Fibroblast of skin of abdomen (primary cell): ENCODE measurements at places on chromosomes 2 and 18.

- no peak for DNase-seq
These were observed 2.0 kb downstream of the ZNF638 start for GRCh38 chr2:71333619-71334018.

DNA sequence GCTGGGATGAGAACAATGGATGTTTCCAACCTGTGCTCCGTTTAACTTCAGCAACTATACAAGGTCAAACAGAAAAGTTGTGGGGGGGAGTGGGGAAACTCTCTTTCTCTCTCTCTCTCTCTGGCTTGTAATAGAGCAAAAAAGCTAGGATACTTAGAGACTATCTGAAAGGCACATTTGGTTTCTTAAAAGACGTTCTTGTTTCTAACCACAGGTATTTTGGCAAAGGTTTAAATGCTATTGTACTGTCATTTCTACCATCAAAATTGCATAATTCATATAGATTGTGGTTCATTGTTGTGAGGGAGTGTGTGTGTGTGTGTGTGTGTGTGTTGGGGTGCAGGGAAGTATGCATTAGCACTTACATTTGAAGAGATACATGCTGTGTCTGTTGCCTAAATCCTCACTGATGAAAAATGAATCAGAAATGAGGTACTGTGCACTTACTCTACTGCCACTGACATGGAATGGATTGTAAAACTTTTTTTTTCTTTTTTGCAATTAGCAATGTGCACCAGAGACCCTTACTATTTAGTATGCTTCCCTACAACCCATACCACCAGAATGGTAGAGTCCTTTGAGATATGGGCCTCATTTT is 841.0 kb upstream of the PIK3C3 start:
- peak; percentile 95 for DNase-seq

DNA sequence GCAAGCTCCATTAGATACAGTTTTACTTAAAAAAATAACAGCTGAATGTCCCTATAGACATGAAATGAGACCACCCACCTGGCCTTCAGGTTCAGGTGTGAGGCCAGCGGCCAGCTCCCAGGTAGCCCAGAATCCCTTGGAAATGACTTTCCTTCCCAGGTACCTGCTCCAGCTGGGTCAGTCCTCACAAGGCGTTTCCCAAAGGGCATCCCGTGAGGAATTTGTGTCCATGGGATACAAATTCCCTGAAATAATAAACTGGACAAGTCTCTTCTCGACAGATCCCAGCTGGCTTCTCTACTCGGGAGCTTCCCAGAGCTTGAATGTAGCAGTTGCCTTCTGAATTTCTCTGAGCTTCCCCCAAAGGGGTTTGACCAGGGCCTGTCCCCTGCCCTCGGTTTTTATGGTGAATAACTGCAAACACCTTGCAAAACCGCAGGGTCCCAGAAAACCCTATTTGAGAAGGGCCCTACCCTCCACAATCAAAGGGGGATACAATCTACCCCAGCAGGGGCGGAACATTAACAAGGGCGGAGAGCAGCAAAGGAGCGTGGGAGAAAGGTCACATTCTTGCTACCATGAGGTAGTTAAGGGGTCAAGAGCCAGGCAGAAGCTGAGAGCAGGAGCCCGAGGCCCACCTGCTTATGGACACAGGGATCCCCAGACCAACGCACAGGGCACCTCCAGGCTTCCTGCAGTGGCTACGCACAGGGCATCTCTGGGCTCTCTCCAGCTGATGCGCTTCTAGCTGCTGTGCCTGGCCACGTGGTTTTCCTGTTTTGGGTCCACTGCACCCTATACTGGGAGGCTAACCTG is 107.7 kb downstream of the HDAC4 start:
- no peak for DNase-seq

DNA sequence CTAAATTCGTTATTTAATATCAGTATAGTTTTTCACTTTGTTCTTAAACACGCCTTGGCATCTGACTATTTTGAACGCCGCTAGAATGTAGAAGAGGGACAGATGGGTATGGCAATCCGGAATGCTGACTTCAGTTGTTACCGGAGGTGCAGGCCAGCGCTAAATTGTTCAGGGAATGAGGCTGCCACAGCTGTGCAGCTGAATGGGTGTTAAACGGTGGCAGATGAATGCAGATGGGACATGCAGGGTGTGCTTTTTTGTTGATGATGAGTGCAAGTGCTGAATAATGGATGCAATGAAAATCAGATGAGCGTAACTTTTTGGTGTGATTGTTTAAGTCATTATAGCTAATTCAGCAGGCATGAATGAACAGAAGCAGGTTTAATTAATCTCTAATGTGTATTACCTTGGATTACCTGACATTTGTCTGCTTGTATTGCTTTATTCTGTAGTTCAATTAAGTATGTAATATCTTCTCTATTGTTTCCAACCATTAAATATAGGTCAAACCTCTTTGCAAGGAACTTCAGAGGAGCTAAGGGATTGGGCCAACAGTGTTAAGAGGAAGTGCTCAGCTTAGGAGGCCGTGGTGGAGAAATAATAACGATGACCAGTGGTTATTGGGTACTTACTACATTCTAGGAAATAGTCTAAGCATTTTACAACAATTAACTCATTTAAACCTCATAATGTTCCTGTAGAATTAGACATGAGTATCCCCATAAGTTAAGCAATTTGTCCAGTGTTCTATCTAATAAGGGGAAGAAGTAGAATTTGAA is 11.9 kb upstream of the CREG2 start:
- DNase-seq: no peak

DNA sequence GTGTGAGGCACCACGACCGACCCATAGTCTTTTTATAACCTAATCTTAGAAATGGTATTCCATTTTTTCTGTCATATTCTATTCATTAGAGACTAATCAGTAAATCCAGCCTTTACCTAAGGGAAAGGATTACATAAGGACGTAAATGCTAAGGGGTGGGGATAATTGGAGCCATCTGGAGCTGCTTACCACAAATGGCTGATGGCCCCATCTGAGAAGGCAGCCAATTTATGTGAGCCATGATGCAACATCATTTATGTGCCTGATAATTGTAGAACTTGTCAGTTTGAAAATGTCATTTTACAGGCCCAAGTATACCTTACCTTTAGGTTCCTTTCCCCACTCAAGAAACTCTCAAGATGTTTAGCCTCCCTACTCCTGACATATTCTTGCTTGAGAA is 44.0 kb downstream of the ARHGEF33 start:
- peak; percentile 88 for DNase-seq
